ENCODE measurements at places on chromosomes 1 and 21.

DNA sequence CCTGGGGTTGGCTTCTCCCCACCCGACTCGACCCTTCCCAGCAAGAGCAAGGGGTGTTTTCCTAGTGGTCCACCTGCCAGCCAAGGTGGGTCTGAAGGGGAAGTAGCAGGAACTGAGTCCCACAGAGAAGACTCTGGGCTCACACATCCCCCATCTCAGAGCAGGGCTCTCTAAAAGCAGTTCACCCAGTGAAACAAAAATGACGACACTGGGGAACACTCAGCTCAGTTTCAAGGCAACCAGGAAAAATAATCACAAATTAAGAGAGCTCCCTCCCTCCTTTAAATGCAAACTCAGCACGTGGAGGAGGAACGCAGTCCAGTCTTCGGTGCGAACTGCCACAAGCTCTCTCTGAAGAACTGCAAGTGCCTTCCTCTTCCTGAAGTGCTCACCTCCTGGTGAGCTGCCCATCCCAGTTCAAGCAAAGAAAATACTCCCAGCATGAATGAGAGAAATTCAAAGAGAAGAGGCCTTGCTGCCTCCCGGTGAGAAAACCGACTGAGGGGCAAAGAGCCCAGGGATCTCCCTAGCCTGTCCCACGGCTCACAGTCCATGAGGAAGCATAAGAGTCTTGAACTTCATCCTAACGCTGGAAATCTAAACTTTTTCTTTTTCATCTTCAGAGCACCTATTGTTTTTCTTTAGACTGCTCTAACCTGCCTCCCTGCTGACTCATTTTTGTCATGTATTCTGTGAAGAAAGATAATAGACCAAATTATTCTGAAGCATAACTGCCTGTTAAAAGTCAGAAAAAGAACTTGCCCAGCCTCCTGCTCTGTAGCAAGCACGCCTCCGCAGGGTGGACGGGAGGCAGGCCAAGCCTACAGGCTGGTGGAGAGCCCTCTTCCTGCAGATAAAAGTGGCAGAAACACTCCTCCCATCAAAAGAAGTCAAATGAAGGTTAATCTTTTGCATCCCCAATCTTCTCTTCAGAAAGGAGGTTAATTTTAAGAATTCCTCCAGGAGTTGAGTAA is 281.4 kb downstream of the HHIPL2 start:
- no peak for DNase-seq

- DNase-seq, result no peak
These were observed 374.5 kb downstream of the PLA2G4A start for GRCh38 chr1:187203257-187203656.

DNA sequence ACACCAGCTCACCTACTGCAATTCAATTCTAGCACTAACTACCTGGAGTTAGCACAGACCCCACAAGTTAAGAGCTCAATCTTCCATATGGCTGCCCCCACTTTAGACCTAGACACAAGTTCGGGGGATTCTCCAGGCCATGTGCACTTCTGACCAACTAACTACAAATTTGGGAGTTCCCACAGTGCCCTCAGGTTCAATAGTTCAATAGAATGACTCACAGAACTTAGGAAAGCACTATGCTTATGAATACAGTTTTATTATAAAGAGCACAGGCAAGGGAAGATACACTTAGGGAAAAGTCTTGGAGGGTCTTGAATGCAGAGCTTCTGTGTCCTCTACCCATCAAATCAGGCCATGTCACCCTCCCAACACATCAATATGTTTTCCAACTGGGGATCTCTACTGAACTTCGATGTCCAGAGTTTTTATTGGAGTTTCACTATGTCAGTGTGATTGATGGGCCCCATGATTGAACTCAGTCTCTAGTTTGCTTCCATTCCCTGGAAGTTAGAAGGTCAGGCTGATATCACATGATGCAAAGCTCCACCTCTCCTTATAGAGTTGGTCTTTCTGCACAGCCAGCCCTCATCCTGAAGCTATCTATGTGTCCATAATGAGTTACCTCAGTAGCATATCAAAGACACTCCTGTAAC is 46.1 kb downstream of the RAVER2 start:
- no peak for DNase-seq

DNA sequence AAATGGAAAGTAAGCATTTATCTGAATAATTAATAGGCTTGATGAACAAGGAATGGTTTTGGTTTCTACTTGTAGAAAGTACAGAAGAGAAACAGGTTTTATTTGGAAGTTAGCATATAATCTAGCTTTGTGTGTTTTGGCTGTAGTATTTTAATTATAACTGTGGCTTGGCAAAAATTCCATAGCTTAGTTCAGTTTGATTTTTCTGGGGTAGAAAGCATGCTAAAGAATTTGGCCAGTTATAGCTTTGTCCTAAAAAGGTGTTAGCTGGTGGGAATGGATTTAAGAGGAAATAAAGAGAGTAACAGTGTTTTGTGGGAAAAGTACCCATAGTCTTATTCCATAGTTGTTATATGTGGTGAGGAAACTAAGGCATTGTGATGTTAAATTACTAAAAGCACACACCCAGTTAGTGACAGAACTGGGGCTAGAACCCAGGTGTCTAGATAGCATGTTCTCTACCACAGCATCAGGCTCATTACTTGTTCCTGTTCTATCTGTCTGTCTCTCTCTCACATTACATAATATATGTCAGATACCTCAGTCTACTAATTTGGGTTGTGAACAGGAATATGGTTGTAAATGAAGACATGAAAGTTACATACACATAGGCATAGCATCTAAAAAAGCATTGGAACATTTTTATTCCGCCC is 55.0 kb downstream of the MPZL1 start:
- DNase-seq, result no peak

GRCh38 chr1:237040823-237041222 is 1.2 kb upstream of the RYR2 start:
- DNase-seq, result no peak

GRCh38 chr1:226763905-226764264 is 24.8 kb upstream of the ITPKB start:
- no peak for DNase-seq

GRCh38 chr21:44897326-44898010 is 23.2 kb downstream of the ITGB2 start:
- no peak for DNase-seq

DNA sequence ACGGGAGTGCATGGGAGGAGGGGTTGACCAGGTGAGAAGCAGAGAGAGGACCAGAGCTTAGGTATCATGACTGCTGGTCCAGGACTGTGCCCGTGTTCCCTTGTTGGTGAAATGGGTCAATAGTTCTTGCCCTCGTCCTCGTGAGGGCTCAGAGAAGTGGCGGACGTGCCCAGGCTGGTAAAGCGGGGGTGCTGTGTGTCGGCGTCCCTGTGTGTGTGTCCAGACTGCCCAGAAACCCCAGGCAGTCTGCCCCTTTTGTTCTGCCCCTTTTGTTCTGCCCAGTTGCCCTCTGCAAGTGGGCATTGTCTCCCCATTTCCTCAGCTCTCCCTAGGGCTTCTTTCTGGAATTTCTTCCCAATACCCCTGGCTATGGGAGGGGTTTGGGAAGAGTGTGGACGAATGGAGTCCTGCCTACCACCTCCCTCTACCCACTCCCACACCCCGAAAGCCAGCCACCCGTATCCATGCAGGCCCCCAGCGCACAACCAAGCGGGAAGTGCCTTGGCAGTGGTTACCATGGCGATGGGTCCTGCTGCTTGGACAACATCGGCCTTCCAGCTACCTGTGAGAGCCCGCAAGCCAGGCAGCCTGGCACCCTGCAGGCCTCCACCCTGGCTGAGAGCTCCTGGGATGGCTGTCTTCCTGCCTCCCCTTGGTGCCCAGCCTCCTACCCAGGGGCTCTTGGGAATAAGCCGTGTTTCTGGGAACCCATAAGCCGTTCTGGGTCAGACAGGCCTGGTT is 34.7 kb downstream of the ACOT11 start:
- DNase-seq, result no peak

DNA sequence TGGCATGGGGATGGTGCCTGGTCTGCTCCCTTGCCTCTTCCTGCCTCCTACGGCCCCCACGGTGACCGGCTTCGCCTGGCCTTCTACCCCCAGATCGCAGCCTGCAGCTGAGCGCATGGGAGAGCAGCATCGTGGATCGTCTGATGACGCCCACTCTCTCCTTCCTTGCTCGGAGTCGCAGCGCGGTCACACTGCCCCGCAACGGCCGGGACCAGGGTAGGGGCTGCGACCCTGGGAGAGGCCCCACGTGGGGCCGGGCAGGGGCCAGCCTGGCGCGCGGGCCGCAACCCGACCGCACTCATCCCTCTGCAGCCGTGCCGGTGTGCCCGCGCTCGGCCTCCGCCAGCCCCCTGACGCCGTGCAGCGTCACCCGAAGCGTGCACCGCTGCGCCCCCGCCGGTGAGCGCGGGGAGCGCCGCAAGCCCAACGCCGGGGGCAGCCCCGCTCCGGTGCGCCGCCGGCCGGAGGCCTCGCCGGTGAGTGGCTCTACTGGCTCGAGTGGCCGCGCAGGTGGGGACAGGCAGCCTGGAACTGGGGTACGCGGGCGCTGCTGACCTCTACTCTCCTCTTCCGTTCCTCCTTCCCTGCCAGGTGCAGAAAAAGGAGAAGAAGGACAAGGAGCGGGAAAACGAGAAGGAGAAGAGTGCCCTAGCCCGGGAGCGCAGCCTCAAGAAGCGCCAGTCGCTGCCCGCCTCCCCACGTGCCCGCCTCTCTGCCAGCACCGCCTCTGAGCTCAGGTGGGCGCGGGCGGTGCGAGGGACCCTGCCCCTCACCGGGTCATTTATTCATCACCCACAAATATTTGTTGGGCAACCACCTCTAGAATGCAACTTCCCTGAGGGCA is 20.4 kb downstream of the MAP7D1 start:
- DNase-seq, result no peak

GRCh38 chr1:201214886-201215285 is 24.3 kb downstream of the IGFN1 start:
- no peak for DNase-seq

DNA sequence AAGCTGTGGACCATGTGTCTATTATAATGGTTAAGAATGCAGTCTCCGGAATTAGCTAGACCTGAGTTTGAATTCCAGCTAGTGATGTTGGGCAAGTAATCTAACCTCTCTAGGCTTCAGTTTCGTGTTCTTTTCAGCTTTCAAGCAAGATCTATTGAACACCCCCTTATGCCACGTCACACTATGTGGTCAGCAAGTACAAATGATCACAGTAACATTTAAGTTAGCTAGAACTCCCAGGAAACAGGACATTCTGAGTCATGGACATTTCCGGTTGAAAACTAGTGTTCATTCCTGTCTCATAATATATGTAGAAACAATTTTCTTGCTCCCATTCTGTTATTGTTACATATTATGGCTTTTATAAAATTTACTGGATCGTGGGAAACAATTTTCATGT is 34.0 kb upstream of the NHLH2 start:
- no peak for DNase-seq

- DNase-seq, result no peak
These were observed 87.9 kb downstream of the PLPP3 start for GRCh38 chr1:56491441-56491840.

GRCh38 chr1:66245691-66246090 is 288.3 kb upstream of the SGIP1 start:
- DNase-seq, result no peak

DNA sequence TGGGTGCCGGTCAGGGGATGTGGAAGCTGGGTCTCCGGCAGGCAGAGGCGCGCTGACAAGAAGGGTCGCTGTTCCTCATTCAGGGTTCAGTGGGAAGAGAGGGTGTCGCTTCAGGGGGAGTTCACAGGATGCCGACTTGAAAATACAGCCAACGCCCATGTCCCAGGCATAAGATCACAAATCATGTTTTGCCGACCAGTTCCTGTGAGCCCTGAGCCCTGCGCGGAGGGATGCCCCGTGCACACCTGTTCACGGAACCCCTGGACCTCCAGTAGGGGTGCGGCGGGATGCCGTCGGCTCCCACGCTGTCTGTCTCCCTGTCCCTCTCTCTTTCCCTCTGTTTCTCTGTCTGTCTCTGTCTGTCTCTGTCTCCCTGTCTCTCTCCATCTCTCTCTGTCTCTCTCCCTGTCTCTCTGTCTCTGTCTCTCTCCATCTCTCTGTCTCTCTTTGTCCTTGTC is 26.8 kb downstream of the TP73 start:
- DNase-seq, result no peak

DNA sequence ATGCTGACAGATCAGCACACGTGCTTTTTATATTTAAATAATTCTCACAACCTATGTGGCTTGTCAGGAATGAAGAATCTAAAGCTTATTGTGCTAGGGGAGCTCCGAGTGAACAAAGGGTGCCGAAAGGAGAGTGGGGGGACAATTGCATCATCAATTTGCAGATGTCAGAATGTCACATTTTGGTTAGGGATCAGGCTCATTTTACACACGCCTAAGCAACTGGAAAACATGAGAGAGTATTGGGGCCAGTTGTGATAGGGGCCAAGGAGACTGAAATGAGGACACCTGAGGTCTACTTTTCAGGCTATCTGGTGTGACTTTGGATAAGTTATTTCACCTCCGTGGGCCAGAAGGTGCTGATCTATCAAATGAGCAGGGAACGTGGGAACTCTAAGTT is 31.8 kb downstream of the RUNX1 start:
- DNase-seq, result no peak

GRCh38 chr1:206628916-206629315 is 6.4 kb upstream of the DYRK3 start:
- DNase-seq, result no peak

- no peak for DNase-seq
These were observed 998.6 kb upstream of the B3GALT2 start for GRCh38 chr1:194184974-194185373.

DNA sequence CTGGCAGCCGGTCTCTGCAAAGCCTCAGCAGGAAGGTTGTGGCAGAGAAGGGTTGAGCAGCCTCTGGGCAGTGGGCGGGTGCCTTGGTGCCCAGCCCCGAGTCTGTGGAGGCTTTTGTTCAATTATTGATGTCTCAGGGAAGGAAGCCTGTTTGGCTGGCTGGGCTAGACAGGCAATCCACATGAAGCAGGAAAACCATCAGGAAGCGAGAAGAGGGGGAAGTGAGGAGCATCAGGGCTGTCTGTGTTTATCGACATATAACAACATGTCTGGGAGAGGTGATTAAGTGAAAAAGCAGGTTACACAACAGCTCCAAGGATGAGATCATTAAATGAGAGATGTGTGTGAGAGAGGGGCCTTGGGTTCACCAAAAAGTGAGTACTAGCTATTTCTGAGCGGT is 105.4 kb downstream of the UBE2U start:
- no peak for DNase-seq

GRCh38 chr1:96329121-96329520 is 392.5 kb upstream of the PTBP2 start:
- DNase-seq, result no peak

- DNase-seq, result no peak
These were observed 30.1 kb downstream of the RCC2 start for GRCh38 chr1:17409391-17409811.

DNA sequence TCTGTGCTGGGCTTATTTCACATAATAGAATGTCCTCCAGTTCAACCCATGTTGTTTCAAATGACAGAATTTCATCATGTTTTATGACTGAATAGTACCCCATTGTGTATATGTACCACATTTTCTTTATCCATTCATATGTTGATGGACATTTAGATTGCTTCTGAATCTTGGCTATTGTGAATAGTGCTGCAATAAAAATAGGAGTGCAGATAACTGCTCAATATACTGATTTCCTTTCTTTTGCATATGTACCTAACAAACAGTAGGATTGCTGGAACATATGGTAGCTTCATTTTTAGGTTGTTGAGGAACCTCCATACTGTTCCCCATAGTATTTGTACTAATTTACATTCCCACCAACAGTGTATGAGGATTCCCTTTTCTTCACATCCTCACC is 491.1 kb downstream of the BRINP3 start:
- DNase-seq, result no peak

Measured in midbrain (tissue), 1 donor.